Activated naive CD4-positive, alpha-beta T cell treated with anti-CD3 and anti-CD28 coated beads, Interleukin-2, amount 50 U/mL, for 72 hours (primary cell): ENCODE measurements at places on chromosomes 12 and 14. TPM values are rescaled to one million over a fixed set of nuclear protein-coding genes. Genes with fewer than 3 reads are reported as not detected.

The CHD8 gene
- total RNA-seq, result 126 TPM

DNA sequence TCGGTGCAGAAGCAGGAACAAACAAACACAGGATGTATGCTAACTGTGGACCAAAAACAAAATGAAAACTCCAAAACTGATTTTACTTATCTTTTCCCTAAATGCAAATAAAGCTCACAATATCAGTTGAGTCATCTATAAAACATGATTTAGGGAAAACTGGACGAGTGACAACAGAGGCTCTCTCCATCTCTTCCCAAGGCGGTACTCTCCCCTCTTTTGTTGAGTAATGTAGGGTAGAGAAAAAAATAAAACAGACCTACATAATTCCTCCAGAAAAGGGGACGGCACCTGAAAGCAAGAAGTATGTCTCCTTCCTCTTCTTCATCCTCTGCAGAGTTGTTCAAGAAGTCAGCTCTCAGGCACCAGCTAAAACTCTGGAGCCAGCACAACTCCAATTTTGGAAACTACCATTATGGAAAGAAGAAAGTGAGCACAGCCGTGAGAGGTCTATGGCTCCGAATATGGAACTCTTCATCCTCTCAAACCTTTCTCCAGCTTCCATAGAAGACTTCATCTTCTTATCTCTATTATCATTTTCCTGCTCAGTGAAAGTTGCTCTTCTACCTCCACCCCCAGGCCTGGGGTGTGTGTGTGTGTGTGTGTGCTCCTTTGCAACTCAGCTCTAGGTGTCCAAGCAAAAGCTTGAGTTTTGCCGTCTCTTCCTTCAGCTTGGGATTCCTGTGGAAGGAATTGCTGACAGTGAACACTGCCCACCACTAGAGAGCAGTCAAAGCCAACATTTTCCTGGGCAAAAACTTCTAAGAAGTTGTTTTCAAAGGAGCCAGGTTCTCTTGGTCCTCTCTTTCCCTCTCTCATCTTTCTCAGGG is 155.4 kb downstream of the DIO2 start:
- no peak for DNase-seq

- no peak for DNase-seq
These were observed 22.2 kb downstream of the RALGAPA1 start for GRCh38 chr14:35786856-35787255.

DNA sequence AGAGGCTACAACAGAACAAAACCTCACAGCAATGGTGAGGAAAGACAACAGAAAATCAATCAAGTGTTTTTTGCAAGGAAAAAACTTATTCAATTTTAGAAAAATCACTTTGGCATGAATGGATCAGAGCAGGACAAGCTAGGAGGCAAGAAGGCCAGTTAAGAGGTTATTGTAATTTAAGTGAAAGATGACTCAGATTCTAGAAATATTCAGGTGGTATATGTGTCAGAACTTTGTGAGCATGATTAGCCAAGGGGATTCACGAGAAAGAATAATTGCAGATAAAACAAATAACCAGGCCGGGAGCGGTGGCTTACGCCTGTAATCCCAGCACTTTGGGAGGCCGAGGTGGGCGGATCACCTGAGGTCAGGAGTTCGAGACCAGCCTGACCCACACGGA is 12.7 kb downstream of the GCH1 start:
- DNase-seq, result no peak

The CCDC38 gene
- 0.16 TPM for total RNA-seq

DNA sequence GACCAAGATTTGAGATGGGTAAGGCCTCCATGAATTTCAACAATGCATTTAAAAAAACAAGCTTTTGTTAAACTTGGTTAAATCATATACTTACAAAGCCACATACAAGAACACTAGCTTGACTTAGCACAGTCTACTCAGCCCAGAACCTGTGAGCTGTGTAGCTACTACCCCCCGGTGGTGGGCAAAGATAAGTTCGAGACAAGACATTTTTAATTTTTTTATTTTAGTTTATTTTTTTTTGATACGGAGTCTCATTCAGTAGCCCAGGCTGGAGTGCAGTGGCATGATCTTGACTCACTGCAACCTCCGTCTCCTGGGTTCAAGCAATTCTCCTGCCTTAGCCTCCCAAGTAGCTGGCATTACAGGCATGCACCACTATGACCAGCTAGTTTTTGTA is 3.7 kb upstream of the NECAP1 start:
- DNase-seq, result no peak

GRCh38 chr12:101854747-101855146 is 22.6 kb upstream of the DRAM1 start:
- DNase-seq, result no peak

GRCh38 chr12:7793211-7793610 is 4.0 kb downstream of the NANOG start:
- no peak for DNase-seq

The SRRM4 gene
- total RNA-seq, result not detected

The PPFIA2 gene
- total RNA-seq, result not detected

The GPX2 gene
- total RNA-seq, result not detected

DNA sequence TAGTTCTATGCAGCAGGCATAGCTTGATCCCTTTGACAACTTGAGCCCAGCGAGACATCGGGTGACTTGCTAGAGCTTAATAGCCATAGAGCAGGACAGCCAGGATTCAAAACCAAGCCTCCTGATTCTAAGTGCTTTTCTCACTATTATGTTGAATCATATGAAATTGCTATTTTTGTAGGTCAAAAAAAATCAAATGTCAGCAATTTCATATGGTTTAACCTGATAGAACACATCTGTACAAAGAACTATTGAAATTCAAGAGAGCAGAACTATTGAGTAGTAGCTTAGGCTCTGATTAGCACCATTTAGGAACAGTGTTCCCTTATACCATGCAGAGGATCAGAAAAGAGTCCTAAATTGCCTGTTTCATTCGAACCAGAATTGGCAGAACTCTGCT is 132.0 kb downstream of the EMP1 start:
- DNase-seq, result no peak

DNA sequence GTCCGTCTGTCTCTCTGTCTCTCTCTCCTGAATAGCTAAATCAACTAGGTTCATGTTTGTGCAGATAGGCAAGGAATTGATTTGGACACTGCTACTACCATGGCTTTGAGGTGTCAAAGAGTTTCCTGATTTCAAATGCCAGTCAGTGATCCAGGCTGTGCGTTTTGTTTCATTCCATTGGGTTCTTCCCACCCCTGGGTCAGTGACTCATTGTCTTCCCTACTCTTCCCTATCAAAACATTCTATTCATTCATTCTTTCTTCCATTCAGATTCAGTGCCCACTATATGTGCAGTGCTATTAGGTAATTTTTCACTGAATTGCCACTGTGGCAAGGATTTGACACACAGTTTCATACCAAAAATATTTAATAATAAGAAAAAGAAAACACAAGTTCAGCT is 50.4 kb downstream of the RPH3A start:
- no peak for DNase-seq

DNA sequence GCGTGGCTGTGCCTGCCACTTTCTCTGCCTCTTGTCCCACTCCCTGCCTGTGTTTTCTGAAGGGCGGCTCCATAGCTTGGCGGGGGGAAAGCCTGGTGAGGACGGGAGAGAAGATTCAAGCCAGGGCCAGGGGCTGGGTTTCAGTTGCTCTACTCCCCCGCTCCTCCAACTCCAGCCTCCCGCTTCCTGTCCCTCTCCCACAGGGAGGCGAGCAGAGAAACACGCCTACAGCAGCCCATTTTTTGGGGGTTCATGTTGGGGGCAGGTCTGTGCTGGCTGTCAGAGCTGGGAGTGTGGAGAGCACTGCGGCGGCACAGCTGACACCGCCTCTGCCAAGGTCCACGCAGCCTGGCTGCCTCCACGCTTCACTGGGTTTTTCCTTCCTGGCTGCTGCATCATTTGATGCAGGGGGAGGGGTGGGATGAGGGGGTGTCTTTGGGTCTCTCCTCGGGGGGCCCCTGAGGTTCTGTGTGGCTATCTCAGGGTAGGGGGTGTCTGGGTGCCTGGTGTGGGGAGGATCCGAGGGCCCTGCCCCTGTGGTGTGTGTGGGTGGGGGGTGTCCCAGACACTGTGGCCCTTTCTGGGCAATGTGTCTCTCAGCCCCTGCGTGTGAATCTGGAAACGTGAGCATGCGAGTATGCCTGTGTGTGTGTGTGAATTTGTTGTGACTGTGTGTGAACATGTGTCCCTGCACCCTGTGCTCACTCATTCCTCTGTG is 10.7 kb upstream of the KRT80 start:
- DNase-seq, result no peak

DNA sequence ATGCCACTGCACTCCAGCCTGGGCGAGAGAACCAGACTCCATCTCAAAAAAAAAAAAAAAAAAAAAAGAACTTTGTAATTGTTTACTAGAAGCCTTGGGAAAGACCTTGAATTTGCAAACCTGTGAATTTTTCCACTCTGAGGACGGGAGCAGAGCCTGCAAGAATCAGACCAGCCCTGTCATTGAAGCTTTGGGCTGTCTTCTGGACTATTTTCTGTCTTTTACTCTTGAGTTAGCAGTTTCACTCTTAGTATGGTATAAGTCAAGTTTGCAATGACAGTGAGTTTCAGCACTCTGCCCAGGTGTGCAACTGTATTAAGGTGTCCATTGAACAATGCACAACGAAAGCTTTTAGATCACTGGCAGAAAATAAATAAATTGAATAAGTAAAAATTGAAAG is 81.4 kb upstream of the KRAS start:
- DNase-seq, result no peak

The SLC6A13 gene
- not detected for total RNA-seq

DNA sequence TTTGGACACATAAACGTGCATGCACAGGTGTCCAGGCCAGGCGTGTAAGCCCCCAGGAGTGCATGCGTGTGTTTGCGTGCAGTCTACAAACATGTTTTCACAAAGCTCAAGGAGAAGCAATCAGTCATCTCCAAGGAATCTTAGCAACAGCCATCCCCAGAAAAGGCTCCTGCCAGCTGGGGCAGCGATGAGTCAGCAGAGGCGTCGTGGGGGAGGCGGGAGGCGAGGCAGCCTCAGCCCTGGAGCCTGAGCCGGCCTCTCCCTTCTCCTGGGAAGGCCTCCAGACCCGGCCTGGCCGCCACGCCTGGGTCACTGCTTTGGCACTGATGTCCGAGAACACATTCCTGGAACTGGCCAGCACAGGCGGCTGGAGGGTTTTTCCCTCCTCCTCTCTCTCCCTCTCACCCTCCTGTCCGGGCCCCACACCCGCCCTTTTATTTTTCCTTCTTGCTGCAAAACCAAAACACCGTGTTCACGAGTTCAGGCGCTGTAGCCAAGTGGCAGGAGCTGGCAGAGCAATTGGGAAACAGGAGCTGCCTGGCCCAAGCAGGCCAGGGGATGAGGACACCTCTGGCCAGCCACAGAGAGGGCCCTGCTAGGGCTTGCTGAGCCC is 92.7 kb downstream of the LRRC74A start:
- no peak for DNase-seq

The KRT75 gene
- total RNA-seq, result not detected

DNA sequence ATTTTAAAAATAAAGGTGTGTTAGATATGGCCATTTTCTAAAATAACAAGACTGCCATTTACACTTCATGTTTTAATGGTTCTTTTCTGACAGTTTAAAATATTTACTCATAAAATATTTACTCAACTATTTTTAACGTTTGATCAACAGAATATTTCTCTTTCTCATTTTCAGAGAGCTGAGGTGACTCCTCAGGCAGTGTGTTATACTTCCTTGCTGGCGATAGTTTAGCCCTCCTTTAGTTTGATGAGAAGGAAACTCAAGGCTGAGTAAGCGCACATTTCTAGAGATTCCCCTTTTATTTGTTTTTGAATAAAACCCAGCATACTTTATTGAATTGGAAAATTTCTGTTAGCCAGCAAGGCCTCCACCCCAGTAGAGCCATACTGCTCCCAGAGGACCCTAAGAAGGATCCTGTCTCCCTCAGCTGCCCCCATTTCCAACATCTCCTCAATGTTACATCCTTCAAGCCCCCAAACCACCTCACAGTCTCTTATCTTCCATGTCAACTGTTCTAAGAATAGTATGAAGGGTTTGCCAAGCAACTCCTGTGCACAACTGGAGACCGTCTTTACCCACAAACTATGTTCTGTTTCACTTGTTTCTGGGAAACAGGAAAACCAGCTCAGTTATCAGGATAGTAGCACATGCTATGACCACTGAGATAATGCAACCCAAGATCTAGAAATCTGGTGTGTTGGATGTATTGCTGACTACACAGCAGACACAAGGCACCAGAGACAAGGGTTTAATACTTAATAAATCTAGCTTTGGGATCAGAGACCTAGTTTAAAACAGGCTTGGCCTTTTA is 129.5 kb downstream of the STXBP6 start:
- DNase-seq, result no peak

The RNASE3 gene
- total RNA-seq, result not detected
